ENCODE measurements at places on chromosomes 1 and 21.
A peak's percentile ranks its signal among the peaks of the same experiment; 100 is the strongest.

DNA sequence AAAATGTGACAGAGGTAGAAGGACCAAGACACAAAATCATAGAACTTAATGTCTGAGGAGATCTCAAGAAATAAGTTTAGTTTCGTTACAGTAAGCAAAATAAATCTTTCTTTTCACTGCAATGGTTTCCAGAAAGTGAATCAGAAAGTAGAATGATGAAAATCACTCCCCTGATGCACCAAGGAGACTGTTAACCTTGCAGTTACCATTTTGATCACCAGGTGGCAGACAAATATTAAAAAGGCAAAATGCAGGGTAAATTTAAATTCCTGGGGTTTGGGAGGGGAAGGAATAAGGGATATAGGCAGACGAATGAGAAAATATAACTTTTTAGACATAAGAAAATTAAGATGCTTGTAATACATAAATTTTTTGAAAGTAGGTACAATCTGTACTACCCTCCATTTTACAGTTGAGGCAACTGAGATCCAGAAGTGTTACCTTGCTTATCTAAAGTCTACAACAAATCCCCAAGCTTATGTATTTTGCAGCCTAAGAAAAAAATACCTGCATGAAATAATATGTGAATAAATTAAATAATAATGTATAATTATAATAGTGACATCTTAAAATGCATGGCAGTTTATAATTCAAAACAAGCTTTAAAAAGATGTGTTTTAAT is 253.2 kb downstream of the CRB1 start:
- peak; percentile 56 for DNase-seq

- no peak for DNase-seq
Measured at GRCh38 chr1:56355422-56355821, 223.9 kb downstream of the PLPP3 start.

GRCh38 chr1:55064861-55065263 is 25.5 kb downstream of the PCSK9 start:
- DNase-seq = no peak

GRCh38 chr1:22208268-22208972 is 65.5 kb upstream of the WNT4 start:
- DNase-seq = no peak

DNA sequence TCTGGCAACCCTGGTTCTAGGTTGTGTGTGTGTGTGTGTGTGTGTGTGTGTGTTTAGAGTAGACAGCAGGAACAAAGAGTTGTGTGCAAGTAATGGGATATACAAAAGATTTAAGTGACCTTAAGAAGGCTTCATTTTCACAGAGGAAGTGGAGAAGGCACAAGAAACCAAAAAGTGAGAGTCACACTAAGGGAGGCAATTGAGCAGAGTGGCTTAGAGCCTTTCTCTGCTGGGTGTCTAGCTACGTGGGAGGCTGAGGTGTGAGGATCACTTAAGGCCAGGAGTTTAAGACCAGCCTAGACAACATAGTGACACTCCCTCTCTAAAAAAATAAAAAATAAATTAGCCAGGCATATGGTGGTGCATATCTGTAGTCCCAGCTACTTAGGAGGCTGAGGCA is 44.4 kb upstream of the HAO2 start:
- no peak for DNase-seq

- DNase-seq = no peak
Measured at GRCh38 chr1:226695335-226695900, 43.7 kb downstream of the ITPKB start.

DNA sequence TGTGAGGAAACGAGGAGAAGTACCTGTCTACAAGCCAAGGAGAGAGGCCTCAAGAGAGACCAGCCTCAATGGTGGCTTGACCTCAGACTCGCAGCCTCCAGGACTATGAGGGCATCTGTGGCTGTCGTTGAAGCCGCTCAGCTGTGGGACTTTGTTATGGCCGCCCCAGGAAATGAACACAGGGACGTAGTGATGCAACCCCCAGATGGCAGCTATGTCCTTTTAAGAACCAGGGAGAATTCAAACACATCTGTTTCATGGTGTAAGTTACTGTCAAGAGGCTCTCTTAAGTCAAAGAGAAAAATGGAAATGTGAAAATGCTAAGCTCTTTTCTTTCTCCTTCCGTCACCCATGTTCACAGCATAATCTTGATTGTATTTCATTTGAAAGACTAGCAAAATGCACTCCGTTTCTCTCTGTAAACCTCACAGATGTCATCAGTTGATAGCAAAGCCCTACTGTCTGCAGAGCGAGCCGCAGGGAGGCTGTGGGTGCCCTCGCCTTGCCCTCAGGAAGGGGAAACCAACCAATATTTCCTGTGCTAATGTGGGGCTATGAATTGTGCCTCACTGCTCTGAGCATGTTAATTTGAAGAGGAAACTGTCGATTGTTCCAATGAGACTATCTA is 21.3 kb downstream of the UBASH3A start:
- DNase-seq = peak; percentile 85

DNA sequence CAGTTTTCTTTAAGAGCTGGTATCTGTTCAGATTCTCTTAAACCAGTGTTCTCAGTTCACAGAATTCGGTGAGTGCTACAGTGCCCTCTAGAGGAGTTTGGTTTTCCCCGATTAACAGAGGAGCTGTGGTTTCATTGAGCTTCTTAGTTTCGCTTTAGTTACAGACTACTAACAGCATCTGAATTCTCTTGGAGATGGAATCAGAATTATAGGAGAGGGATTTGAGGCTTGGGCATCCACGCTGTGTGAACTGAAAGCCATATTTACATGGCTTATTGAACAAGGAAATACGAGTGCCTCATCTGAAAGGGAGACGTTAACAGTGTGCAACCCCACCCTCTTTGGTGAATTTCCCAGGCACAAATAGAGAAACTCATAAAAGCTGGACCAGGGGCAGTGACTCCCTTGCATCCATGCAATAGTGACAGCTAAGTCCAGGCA is 202.0 kb downstream of the USH2A start:
- peak; percentile 37 for DNase-seq

GRCh38 chr1:22760455-22760854 is 49.8 kb downstream of the EPHB2 start:
- no peak for DNase-seq

GRCh38 chr1:11188381-11188780 is 774 bp upstream of the ANGPTL7 start:
- no peak for DNase-seq

GRCh38 chr1:176096015-176096414 is 111.1 kb downstream of the COP1 start:
- no peak for DNase-seq

DNA sequence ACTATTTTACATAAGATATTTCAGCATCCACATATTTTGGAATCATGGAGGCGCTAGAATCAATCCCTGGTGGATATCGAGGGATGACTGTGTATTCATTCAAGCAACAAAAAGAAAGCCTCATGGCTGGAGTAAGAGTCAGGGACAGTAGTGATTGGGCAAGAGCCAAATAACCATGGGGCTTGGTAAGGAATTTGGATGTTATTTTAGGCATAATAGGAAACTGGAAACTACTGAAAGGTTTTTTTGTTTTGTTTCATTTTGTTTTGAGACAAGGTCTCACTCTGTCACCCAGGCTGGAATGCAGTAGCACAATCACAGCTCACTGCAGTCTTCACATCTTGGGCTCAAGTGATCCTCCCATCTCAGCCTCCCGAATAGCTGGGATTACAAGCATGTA is 33.8 kb upstream of the EYA3 start:
- no peak for DNase-seq

GRCh38 chr21:29904359-29905282 is 35.2 kb downstream of the GRIK1 start:
- DNase-seq = no peak

DNA sequence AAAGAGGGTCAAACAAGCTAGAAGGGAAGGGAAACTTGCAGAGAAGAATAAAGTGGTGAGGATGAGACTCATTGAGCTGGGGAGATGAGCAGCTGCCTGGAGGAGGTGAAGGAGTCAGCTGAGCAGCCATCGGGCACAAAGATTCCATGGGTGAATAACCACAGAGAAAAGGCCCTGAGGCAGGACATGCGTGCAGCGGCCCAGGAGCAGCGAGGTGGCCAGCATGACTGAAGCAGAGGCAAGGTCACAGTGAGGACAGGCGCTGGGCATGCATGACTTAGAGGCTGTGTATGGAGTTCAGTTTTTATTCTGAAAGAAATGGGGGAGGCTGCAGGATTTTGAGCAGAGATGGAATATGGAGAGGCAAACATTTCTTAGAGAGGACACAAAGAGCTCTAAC is 24.9 kb downstream of the OLFML2B start:
- no peak for DNase-seq

- no peak for DNase-seq
Measured at GRCh38 chr1:208456487-208456886, 212.3 kb upstream of the PLXNA2 start.

DNA sequence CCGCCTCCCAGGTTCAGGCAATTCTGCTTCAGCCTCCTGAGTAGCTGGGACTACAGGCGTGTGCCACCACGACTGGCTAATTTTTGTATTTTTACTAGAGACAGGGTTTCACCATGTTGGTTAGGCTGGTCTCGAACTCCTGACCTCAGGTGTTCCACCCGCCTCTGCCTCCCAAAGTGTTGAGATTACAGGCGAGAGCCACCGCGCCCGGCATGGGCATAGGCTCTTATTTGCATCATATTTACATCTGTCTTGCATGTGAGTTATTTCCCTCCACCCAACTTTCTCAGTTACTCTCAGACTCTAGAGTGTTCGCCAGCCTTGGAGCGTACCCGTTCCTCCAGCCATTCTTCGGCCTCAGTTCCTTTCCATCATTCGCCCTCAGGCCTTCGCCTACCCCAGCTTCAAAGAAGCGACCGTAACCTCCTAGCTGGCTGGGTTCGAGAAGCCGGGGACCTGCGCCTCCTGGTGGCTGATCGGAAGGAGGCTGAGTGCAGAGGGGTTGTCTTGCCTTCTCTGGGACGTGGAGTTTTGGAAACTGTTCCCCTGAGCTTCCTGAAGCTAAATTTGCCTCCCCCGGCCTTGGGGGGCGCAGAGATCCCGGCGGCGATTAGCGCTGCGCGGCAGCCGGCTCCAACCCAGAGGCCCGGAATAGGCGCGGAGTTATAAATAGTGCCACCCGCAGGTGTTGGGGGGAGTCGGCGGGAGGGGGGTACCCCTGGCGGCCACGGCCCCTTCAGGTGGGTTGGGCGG is 3.6 kb upstream of the ZBTB7B start:
- peak; percentile 73 for DNase-seq

- no peak for DNase-seq
Measured at GRCh38 chr1:169025412-169025811, 81.1 kb upstream of the ATP1B1 start.

DNA sequence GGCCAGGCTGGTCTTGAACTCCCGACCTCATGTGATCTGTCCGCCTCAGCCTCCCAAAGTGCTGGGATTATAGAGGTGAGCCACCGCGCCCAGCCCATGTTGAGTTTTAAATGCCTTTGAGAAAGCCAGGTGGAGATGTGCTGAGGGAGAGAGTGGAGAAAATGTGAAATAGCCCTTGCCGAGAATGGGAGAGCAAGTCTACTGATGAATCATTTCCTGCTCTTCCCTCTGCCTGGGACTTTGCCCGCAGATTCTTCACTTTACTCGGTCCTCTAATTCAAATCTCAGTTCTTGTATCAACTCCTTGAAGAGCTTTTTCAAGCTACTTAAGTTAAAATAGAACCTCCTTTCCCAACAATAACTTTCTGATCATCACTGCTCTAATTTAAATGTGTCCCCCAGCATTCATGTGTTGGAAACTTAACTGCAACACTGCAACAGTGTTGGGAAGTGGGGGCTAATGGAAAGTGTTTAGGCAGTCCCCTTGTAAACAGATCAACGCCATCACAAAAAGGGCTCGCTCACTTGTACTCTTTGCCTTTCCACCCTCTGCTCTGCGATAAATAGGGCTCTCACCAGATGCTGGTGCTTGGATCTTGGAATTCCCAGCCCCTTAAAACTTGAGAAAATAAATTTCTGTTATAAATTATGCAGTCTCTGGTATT is 27.8 kb downstream of the OSBPL9 start:
- no peak for DNase-seq

- no peak for DNase-seq
Measured at GRCh38 chr21:44686000-44686781, 4.2 kb upstream of the KRTAP12-1 start.

DNA sequence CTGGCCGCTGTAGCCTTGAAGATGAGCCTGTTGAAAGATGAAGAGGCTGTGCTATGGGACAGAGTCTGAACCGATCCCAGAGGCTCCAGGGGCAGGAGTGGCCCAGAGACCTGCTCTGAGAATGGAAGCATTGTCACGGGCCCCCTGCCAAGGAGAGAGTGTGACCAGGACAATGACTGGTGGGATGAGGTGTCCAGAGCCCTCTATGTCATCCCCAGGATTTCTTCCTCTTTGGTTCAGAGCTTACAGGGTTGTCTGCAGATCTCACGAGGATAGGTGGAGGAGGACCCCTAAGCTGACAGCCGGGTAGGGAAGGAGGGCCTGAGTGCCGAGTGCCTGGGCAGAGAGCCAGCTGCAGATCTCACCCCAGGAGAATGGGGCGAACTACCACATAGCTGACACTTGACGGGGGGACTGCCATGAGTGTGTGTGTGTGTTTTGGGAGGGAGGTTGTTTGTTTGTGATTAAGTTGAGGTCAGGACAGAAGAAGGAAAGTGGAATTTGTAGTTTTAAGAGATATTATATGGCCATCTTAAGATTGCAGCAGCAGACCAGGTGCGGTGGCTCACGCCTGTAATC is 25.4 kb downstream of the PIK3CD start:
- DNase-seq = no peak

DNA sequence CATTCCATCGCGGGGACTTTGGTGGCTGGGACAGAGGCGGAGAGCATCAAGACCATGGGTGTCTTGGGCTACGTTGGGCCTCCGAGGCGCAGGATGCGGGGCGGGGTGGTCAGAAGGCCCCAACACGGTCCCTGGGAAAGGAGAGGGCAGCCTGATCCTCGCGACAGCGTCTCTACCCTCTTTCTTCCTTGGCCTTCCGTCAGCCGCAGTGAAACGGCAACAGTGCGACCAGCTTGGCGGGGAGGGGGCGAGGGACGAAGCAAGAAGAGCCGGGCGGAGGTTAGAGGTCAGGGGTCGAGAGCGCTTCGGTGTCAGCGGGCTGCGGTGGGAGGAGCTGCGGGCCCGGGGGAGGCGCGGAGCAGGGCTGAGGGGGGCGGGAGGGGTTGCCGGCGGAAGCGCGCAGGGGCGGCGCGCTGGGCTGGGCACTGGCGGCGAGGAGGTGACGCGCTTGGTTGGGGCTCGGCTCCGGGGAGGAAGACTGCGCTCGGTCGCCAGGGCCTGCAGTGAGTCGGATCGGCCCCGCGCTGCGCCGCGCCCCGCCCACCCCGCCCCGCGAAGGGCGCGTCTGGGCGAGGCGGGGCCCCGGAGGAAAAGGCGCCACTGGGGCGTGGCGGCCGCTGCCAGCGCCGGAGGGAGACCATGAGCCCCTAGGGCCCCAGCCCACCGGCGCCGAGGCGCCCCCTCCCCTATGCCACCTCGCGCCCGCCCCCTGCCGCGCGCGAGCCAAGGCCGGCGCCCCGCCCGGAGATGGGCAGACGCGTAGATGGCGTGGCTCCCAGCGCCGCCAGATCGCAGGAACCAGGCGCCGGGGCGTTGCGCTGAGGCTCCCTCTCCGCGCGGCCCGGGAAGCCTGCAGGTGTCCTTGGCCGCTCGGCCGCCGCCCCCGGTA is at the start of gene KCNC4:
KCNC4 (plus strand) TSS at position 600 of the 889 bp plus-strand sequence. CDS start 1,186 bp downstream, outside the sequence.
- peak; percentile 93 for DNase-seq

DNA sequence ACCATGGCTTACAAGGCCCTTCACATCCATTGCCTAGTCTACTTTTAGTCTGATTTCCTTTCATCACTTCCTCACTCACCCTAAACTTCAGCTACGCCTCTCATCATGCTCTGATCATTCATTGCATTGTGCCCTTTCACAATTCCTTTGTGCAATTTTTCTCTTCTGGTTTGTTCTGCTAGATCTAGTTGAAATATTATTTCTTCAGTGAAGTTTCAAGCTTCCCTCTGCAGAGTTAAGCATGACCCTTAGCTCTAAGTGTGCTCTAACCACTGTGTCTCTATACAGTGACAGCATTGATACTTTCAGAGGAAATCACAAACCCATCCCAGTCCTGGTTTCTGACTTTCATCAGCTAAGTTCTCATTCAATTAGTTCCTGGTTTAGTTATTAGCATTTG is 166.1 kb downstream of the PLA2G4A start:
- no peak for DNase-seq

Measured in activated CD4-positive, alpha-beta T cell treated with anti-CD3 and anti-CD28 coated beads, Interleukin-2, amount 10 ng/mL, durations not matched to agents 7 days and 5 days (primary cell).